ENCODE measurements at places on chromosomes 4 and X.

DNA sequence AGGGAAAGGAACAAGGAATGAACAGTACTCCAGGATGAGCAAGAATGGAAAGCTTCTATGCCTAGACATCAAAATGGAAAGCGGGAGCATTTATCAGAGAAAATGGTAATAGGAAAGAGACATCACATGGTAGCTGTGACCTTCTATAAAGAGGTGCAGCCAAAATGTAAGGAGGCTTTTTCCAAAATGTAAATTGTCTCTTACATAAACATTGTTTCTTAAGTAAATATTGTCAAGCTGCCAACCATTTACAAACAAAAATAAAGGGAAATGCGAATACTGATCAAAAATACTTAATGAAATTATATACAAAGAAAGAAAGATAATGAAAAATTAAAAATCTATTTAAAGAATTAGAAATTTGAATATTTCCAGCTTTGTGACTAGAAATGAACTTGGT lies 55.0 kb upstream of the RASGEF1B start:
- no peak for DNase-seq

DNA sequence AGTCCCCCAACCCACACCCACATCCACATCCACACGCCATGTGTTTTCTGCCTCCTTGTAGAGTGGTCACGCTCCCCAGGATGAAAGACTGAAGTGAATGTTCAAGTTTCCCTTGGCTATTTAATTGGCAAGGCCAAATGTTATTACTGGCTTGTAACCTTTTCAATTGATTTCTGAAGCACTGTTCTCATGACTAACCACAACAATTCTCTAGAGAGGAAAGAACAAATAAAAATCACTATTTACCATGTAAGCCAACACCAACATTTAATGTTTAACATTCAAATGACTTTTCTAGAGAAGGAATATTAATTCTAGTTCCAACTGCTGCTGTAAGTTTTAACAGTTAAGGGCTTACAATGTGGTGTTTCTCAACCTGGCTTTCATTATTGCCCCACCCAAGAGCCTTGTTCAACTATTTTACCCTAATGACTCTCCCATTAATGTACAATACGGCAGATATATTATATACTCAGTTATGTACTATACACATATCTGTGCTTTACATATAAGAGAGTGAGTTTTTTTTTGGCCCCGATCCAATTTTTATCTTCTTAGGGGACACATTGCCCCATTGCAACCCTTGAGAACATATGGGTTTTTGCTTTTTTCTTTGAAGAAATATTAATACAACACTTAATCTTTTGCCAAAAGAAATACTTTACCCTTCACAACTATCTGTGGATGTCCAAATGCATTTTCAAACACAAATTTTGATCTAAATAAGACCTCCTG lies 46.5 kb downstream of the RELL1 start:
- no peak for DNase-seq

- DNase-seq = no peak
Observed at GRCh38 chr4:31984872-31985271, 1264.7 kb downstream of the PCDH7 start.

DNA sequence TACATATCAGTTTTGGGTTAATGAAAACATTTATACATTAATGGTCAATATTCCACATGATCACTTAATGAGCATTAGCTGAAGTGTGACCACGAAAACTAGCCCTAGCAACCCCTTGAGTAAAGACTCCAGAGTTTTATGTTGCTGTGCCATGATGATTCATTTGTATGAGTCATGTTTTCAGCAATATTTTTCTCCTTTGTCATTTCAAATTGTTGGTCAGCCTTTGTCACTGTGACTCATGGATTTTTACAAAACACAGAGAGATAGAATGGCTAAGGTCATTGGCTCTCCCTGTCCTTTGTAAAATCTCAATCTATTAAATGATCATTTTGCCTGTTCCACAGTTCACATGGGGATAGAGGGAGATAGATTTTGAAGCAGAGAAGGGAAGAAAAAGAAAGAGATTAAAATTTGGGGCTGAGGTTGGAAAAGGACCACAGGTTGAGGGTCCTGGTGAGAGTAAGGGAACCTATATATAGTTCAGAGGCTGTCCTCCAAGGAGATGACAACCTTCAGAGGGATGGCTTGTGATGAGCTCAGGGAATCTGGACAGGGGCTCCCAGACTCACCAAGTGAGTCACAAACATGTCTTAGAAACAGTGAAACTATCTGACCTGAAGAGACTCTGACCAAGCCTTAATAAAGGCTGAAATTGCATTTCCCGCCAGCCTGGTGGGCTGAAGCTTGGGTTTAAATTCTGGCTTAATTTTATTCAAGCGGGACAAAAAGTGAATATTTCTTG lies 25.6 kb downstream of the NR0B1 start:
- no peak for DNase-seq

DNA sequence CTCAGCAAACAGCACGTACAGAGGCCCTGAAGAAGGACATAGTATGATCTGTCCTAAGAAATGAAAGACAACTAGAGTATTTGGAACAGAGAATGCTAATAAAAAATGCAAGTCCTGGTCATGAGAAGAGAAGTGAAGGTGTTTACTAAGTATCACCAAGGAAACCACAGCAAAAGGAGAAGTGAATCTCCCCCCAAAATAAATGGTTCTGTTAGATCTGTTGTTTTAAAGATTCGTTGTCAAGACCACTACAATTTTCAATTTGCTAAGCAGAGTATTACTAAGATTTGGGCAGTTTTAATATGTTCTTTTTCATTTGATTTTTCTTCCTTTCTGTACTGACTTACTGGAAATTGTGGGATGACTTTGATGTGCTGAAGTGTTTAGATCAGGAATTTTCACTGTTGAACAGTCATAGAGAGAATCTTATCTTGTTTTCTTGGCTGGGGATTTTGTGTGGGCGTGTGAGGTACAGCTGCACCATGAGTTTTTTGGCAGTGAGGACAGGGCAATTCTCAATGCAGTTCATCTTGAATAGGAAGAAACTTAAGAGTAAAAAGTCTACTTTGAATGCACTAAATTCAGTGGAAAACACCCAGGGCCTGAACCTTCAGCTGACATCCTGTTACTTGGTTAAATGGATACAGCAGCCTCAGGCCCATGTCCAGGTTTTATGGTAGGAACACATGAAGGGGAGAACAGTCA lies 132.2 kb downstream of the STIM2 start:
- no peak for DNase-seq
